ENCODE measurements at places on chromosomes 1 and 21. TPM values are rescaled to one million over a fixed set of nuclear protein-coding genes. Genes with fewer than 3 reads are reported as not detected.

DNA sequence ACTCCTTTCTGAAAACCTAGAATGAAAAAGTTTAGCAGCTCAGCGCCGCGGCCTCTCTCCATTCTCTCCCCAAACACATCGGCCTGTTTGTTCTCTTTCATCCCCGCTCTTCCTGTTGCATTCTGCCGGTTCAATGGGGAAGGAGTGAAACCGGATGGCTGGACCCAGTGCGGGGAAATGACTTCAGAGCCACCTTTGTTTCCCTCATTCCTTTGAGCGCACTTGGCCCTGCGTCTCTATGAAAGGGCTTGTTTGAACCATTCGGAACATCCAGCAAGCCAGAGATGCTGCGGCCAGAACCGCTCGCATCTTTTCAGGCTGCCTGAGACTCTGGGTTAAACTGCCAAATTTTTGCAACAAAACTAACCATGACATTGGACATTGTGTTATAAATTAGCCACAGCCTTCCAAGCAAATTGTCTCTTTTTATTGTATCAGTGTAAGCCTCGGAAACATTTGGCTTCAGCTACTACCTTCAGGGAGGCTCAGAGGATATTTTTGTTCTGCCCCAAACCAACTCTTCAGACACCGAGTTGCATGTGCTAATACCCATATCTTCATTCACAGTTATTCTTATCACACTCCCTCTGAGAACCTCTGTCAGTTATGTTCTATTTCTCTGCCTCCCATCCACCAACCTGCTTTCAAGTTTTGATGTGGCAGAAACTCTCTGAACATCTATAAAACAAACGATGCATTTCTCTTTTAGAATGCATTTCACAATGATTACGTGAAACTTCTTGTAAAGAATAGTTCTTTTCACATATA, 5.1 kb upstream of the OLIG1 start:
- DNase-seq: no peak

DNA sequence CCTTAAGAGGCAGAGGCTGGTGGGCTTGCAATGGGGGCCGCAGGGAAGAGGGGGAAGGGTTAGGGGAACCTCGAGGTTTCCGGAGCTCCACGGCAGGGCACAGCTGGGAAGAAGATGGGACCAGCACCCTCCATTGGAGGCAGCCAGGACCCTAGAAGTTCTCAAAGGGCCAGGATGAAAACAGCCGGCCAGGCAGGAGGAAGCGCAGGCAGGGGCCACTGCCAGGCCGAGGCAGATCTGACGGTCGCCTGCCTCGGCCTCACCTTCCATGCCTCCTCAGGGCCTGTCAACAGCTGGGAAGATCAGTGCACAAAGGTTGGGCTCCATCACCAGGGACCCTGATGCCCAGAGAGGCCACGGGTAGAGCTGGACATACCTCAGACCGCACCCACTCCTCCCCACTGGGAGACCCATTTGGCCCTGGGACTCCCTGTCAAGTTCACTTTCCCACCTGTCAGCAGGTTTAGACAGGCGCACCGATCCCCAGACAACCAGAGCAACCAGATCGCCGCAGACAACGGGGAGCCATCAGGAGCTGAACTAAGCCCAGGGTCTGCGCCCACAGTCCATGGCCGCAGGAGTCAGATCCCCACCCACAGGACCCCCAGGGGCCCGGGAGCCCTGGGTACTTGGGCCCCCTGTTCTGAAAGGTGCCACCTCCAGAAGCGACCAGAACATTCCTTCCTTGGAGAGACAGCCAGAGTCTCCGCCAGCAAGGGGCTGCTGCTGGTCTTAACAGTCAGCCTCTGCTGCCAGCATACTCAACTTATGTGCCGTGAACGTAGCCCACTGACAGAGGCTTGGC, 2.2 kb downstream of the SLC19A1 start:
- DNase-seq: no peak

Gene DEPDC1
- 31.6 TPM for total RNA-seq

DNA sequence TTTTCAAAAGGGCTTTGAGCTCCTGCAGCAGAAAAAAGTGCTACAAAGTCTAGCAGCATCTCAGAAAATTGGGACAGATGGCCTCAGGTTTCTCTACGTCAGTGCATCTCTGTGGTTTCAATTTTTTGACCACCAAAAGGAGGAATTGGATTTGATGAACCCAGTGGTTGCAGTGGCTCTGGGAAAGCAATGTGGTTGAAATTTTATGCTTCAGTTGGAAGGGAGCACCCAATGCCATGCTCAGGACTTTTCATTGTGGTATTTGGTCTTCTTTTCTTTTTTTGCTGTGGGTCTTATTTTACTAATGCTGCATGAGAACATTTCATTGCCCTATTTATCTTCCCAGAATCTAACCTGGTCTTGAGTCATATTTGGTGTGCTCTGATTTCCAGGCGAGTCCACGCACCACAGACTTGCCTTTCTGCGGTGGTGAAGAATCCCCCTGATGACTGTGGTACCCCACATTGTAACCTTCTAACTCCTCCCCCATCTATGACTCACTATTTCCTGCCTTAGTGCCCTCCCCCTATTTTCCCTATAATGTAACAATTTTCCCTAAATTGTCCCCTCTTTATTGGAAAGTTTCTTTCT, 56.7 kb downstream of the S1PR1 start:
- DNase-seq: no peak

GRCh38 chr1:43204394-43204793, 32.3 kb downstream of the CFAP57 start:
- no peak for DNase-seq

DNA sequence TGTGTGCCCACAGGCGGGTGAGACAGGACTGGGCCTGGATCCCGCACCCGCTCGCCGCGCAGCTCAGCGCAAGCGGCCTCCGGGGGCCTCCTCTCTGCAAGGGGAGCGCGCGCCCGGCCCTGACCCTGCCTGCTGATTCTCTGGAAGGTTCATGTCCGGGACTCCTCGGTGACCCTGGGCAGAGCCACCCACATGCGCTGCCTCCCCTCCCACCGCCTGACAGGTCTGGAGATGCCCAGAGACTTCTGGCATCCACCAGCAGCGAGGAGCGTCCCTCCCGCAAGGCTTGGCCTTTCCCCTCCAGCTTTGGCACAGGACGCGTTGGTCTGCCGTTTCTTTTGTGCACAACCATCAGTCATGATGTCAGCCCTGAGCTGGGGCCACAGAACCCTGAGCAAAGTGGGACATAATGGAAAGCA, 42.0 kb upstream of the COL6A2 start:
- DNase-seq: no peak

Gene SERTAD4
- total RNA-seq: 1.5 TPM

All from neural crest cell (in vitro differentiated cells).